ENCODE measurements at places on chromosomes 12 and 14.

DNA sequence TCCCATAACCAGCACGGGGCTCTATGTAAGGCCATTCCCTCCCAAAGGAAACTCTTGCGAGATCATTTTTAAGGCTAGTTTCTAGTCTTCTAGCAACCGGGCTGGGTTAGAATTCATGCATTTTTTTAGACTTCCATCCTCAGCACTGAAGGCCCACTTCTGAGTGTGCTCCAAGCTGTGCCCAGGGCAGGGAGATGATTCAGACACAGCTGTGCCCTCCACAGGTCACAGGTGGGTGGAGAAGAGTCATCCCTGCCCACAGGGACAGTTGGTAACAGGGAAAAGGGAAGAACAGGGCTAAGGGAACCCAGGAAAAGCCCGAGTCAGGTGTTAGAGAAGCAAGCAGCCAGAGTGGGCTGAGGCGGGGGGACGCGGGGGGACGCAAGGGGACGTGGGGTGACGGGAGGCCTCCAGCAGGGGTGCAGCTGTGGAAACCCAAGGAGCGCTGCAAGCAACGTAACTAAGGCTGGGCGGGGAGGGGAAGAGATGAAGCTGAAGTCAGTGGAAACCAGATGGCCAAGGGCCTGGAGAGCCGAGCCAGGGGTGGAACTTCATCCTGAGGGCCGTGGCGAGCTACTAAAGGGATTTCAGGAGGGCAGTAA, 27.2 kb upstream of the PPP2R5C start:
- no peak for DNase-seq

DNA sequence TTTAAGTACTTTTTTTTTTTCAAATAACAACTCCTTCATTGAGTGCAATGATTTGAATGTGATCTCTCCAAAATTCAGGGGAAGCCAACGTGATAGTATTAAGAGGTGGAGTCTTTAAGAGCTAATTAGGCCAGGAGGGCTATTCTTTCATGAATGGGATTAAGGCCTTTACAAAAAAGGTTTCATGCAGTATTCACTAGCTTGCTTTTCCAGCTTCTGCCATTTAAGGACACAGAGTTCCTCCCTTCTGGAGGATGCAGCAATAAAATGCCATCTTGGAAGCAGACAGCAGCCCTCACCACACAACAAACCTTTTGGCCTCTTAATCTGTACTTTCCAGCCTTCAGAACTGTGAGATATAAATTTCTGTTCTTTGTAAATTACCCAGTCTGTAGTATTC, 586.8 kb upstream of the LMO3 start:
- DNase-seq = no peak

GRCh38 chr14:77284466-77284865, 13.5 kb upstream of the NGB start:
- DNase-seq = no peak

DNA sequence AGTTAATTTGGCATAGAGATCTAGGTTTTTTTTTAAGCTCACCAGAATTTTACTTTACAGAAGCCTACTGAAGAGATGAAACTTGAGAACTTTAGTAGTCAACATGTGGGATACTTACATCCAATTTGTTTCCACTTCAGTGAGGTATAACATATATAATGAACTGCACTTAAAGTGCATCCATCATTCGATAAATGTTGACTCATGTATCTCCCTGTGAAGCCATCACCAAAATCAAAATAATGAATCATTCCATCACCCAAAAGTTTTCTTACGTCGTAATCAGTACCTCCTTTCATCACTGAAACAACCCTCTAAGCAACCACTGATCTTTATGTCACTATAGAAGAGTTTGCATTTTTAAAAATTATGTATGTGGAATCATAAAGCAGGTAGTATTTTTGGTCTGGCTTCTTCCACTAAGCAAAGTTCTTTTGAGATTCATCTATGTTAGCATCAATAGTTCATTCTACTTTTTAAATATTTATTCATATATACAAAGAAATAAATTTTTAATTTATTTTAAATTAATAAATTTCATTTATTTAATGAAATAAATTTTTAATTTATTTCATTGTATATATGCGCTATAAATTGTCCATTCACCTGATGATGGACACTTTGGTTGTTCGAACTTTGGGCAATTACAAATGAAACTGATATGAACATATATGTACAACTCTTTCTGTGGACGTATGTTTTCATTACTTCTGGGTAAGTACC, 2.0 kb upstream of the CPNE8 start:
- DNase-seq = no peak

DNA sequence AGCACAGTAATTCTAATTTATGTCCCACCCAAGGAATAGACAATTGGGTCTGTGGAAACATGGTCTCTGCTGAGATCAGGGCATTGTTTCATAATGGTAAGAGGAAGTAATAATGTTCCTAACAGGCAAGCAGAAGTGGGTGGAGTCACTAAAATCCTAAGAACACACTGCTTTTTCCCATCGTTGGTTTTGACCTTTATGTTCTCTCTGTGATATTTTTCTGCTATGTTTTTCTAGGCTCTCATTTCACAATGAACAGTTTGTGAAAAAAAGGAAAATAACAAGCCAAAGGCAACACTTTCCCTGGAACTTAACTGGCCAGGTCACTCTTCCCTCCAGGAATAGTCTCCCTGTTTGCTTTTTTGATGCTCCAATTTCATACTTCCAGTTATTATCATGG, 80.6 kb upstream of the OVCH1 start:
- no peak for DNase-seq

DNA sequence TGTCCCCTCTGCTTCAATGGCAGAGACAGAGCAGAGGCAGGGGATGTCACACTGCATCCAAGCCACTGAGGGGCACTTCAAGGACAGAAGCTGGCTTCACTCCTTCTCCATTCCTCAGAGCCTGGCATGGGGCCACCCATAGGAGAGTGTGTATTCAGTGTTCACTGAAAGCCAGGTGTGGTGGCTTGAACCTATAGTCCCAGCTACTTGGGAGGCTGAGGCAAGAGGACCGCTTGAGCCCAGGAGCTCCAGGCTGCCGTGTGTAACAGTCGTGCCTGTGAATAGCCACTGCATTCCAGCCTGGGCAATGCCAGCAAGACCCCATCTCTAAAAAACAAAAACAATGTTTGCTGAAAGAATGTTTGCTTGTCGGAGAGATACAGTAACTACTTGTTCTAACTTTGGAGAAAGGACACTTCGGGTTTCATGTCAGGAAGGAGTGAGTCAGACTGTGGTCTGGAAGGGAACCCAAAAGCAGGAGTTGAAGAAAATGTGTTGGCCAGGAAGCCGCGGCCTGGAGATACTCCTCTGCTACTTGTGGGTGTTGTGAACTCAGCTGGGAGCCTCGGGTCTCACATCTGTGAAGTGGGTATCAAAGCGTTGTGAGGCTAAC, 43.4 kb downstream of the ELK3 start:
- DNase-seq = no peak

DNA sequence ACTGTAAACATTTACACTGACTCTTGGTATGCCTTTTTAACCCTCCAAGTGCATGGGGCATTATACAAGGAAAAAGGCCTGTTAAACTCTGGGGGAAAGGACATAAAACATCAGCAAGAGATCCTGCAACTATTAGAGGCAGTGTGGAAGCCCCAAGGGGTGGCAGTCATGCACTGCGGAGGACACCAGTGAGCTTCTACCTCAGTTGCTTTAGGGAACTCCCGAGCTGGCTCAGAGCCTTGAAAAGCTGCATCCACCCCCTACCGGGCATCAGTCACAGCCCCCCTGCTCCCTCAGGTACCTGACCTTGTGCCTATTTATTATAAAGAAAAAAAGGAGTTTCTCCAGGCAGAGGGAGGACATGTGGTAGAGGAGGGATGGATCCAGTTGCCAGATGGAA, 695.6 kb upstream of the LMO3 start:
- DNase-seq = no peak

GRCh38 chr12:100365411-100365810, 8.5 kb downstream of the SLC17A8 start:
- no peak for DNase-seq
